Endothelial cell (in vitro differentiated cells): ENCODE measurements at places on chromosomes 11 and 22.
A peak's percentile ranks its signal among the peaks of the same experiment; 100 is the strongest.

- H3K4me3 ChIP-seq: no peak overlapping the region
Observed at GRCh38 chr11:34926831-34927132, 10.4 kb downstream of the PDHX start.

- peaks cover 5% of the 10 kb centered on the region for H3K27me3 ChIP-seq
- DNase-seq: no peak
- H3K4me3 ChIP-seq: no peak overlapping the region
- no peak overlapping the region for H3K27ac ChIP-seq
- H3K36me3 ChIP-seq: peaks cover 6% of the 10 kb centered on the region
Observed at GRCh38 chr22:27317096-27317495, 484.5 kb downstream of the MN1 start.

- peaks cover 7% of the 10 kb centered on the region for H3K4me1 ChIP-seq
- H3K36me3 ChIP-seq: peaks cover 4% of the 10 kb centered on the region
- H3K4me3 ChIP-seq: peak within 1 kb of the TSS; percentile 88
- H3K27ac ChIP-seq: no peak within 1 kb of the TSS
Observed at GRCh38 chr11:74731301-74732094, at the start of gene CHRDL2. CHRDL2 (minus strand) TSS chr11:74731426; CDS start chr11:74730888, 538 bp downstream.

GRCh38 chr11:8760896-8761295 is 78.3 kb downstream of the RPL27A start:
- peaks cover 4% of the 10 kb centered on the region for H3K4me1 ChIP-seq
- H3K27me3 ChIP-seq: peaks cover 2% of the 10 kb centered on the region
- no peak overlapping the region for H3K27ac ChIP-seq
- no peak overlapping the region for H3K4me3 ChIP-seq
- no peak for DNase-seq

DNA sequence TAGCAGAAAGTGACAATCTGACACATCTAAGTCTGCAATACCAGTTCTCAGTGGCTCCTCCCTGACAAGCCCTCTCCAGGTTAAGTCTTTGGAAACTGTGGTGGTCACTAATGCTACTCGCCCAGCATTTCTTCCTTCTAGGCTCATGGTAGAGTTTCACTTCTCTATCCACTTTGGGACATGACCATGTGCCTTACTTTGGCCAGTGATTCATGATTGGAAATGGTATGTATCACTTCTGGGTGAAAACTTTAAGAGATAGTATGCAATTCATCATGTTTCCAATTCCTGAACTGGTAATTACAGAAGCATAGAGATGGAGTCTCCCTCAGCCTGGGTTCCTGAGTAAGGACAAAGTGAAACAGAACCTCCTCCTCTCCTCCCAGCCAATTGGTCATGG is 151.5 kb upstream of the LMO1 start:
- H3K27ac ChIP-seq: no peak overlapping the region
- H3K4me1 ChIP-seq: no peaks in the 10 kb centered on the region
- no peaks in the 10 kb centered on the region for H3K36me3 ChIP-seq
- no peak for DNase-seq

DNA sequence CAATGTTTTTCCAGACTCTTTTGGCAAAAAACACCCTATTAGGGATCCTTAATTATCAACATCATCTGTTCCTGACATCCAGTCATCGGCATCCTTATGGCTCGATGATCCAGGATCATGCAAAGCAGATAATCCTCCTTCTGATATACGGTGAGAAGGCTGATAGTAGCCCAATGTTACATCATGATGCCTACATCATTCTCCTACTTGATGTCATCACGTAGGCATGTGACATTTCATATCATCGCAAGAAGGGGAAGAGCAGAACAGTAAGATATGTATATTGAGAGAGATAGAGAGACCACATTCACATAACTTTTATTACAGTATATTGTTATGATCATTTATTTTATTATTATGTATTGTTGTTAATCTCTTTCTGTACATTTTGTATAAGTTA is 168.6 kb downstream of the ADAMTS15 start:
- no peaks in the 10 kb centered on the region for H3K36me3 ChIP-seq
- no peaks in the 10 kb centered on the region for H3K4me1 ChIP-seq
- no peak overlapping the region for H3K4me3 ChIP-seq
- H3K27me3 ChIP-seq: peaks cover 3% of the 10 kb centered on the region
- DNase-seq: no peak

- H3K27me3 ChIP-seq: peaks cover 3% of the 10 kb centered on the region
- peaks cover 12% of the 10 kb centered on the region for H3K4me1 ChIP-seq
- no peak overlapping the region for H3K27ac ChIP-seq
- no peak overlapping the region for H3K4me3 ChIP-seq
- peaks cover 26% of the 10 kb centered on the region for H3K36me3 ChIP-seq
- DNase-seq: no peak
Observed at GRCh38 chr11:119673759-119674336, 55.2 kb downstream of the NECTIN1 start.
